Mesenteric fat pad (tissue), 1 donor: ENCODE measurements at places on chromosomes 1 and 21. TPM values are rescaled to one million over a fixed set of nuclear protein-coding genes. Genes with fewer than 3 reads are reported as not detected.

The SPATA1 gene
- 0.71 TPM for total RNA-seq

- no peak for DNase-seq
Observed at GRCh38 chr1:18881642-18882431, 20.5 kb downstream of the ALDH4A1 start.

- DNase-seq: no peak
Observed at GRCh38 chr1:150072959-150073358, 5.4 kb downstream of the VPS45 start.

The CYB561D1 gene
- total RNA-seq: 8.9 TPM

GRCh38 chr1:174740249-174740968 is 259.3 kb upstream of the CACYBP start:
- DNase-seq: no peak
